ENCODE measurements at places on chromosomes 6 and 20.

DNA sequence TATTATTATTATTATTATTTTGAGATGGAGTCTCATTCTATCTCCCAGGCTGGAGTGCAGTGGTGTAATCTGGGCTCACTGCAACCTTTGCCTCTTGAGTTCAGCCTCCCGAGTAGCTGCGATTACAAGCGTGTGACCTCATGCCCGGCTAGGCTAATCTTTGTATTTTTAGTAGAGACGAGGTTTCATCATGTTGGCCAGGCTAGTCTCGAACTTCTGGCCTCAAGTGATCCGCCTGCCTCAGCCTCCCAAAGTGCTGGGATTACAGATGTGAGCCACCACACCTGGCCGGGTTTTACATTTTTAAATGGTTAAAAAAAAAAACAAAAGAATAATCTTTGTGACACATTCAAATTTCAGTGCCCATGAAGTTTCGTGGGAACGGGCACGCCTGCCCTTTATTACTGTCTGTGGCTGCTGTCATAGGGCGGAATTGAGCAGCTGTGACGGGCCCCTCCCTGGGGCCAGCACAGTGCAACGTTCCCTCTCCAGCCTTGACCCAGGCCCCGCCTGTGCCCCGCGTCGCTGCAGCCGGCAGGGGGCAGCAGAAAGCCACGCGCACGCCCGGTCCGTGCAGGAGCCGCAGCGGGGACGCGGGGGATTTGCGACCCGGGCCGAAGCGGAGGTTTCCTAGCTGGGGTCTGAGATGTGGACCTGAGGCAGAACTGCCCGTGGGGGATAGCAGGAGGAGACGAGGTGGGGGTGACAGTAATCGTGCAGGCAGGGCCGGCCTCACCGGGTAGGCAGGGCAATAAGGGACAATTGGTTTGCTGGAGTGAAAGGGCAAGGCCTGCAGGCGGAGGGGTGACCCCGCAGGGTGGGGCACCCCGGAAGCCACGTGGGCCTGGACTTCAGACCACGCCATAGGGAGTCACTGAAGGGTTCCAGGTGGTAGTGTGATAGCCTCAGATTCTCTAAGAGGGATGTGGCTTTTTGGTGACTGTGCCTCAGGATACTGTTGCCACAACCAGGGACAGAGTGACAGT lies 54.3 kb downstream of the SYTL3 start:
- peak; percentile 64 for DNase-seq

GRCh38 chr20:33681728-33682353 lies 4.3 kb downstream of the E2F1 start:
- no peak for DNase-seq

DNA sequence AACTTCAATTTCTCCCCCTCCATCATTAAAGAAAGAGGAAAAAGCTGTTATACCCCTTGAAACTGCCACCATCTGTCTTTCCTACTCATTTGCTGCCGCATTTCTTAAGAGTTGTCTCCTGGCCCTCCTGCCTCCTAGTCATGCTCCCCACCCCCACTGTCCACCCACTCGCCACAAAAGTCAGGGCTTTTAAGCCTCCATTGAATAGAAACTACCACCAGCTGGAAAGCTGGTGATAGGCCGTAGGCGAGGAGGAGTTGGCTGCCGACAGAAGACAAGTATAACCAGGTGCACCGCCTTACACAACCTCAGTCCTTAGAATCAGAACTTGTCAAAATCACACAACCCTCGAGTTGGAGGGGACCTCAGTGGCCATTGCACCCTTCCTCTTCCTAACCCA lies 67.6 kb downstream of the B3GAT2 start:
- DNase-seq, result no peak

- DNase-seq, result peak; percentile 16
Measured at GRCh38 chr6:125301435-125302391, at the start of gene HDDC2. Gene HDDC2, minus strand, starts transcription at chr6:125301967. Its CDS starts 35 bp downstream, at chr6:125301932.

DNA sequence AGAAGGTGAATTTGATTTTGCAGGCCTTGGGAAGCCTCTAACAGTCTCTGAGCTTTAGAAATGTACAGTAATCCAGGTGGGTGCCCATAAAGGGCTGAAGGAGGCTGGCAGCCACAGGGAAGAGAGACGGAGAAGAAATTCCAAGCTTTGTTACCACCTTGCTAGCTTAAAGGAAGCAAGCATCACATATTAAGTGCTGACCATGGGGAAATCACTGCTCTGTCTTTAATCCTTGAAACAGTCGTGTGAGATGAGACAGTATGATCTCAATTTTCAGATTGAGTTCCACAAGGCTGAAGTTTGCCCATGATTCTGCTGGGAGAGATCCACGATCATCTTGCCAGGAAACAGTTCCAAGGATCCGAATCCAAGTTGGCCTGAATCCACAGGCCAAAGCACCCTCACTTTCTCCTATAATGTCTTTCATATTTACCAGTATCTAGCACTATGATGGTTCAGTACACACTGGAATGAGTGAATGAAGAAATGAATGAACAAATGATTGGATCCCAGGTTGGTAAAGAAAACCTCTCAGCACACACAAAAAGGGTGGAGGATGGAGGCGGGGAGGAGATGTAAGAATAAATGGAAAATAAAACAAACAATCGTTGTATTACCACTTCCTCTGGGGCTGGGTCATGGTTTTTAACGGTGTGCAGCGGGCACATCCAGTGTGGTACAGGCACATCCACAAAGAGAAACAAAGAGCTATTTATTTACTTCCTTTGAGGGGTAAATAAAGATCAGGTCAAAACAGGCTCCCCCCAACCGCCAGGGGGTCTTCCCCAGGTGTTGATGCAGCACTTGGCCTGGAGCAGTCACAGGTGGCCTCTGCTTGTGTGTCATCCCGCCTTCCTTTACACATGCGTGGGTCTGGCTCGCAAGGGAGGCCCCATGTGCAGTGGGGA lies 28.2 kb upstream of the TAF8 start:
- DNase-seq, result peak; percentile 35

GRCh38 chr6:121297694-121298093 lies 36.6 kb downstream of the TBC1D32 start:
- no peak for DNase-seq

DNA sequence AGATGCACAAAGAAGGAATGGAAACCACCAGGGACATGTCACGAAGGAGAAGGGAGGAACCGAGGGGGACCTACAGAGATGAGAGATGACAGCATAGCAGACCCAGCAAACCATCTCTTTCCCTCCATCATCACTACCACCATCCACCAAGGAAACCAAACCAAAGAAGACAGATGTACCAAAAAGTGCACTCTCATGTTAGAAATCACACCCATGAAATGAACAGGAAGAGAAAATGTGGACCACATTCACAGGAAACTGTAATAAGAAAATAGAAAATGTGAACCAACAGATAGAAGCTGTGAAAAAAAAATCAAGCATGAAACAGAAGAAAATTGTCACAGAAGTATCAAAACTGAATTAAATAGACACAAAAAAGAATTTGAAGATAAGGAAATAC lies 672.7 kb downstream of the QKI start:
- DNase-seq, result no peak

DNA sequence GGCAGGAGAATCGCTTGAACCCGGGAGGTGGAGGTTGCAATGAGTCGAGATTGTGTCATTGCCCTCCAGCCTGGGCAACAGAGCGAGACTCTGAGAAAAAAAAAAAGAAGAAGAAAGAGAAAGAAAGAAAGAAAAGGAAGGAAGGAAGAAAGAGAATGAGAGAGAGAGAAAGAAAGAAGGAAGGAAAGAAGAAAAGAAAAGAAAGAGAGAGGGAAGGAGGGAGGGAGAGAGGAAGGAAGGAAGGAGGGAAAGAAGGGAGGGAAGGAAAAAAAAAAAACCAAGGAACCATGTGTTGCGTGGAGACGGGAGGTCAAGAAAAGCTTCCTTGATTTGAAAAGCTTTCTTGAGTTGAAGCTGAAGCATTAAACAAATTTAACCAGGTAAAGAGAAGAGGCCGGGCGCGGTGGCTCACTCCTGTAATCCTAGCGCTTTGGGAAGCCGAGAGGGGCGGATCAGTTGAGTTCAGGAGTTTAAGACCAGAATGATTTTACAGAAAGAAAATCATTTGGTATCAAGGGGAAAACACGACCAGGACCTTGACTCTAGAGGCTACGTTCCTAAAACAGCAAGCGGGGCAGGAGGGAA lies 90.5 kb upstream of the PRSS16 start:
- DNase-seq, result no peak

GRCh38 chr6:118804091-118804490 lies 89.9 kb upstream of the ASF1A start:
- no peak for DNase-seq

DNA sequence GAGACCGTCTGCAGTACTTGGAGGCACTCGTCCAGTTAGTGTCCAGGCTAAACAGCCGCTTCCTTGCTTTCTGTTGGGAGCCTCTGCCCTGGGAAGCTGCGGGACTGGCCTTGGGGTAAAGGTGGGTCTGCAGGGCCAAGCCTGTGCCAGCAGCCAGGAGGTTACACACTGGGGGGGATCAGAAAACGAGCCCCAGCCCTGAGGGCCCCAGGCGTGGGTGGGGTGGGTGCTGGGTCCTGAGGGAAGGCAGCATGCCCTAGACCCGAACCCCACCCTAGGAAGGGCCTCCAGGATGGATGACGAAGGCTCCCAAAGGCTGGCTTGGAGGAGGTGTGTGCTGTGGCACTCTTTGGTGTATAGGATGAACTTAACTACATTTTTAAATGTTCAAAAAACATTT lies 335.2 kb downstream of the ZFAND3 start:
- DNase-seq, result no peak

GRCh38 chr6:84871925-84872324 lies 107.5 kb upstream of the TBX18 start:
- DNase-seq, result no peak

GRCh38 chr6:142773324-142773723 lies 171.7 kb downstream of the HIVEP2 start:
- no peak for DNase-seq

DNA sequence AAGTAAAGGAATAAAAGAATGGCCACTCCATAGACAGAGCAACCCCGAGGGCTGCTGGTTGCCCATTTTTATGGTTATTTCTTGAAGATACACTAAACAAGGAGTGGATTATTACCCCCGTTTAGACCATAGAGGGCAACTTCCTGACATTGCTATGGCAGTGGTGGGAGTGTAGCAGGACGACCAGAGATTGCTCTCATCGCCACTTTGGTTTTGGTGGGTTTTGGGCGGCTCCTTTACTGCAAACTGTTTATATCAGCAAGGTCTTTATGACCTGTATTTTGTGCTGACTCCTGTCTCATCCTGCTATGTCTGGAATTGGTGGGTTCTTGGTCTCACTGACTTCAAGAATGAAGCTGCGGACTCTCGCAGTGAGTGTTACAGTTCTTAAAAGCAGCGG lies 78.7 kb downstream of the C6orf52 start:
- no peak for DNase-seq

DNA sequence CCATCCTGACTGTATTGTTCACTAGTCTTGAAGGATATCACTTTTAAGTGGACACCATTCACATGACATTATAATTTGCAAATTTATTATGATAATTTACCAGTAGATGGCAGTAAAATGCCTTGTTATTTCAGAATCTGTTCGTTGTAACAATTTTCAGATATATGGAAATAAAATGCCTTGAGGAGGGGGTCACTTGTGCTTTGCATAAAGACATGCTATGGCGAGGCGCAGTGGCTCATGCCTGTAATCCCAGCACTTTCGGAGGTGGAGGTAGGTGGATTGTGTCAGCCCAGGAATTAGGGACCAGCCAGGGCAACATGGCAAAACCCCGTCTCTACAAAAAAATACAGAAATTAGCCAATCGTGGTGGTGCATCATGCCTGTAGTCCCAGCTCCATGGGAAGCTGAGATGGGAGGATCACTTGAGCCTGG lies 9.0 kb upstream of the NCOA6 start:
- DNase-seq, result no peak

DNA sequence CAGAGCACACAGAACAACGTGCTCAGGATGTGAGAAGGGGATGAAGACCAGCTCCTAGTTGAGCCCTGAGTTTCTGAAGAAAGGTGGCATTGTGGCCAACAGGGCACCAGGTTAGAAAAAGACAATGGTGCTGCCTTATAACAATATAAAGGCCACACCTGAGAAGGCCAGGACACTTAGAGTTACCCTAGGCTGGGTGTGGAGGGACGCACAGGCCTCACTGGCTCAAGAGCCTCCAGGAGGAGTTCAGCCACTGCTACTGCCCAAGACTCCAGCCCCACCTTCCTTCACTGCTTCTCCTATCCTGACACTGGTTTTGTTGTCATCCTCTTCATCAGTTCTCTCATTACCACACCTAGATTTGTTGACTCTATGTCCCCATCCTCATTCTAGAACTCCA lies 55.2 kb upstream of the BEND6 start:
- DNase-seq, result no peak

- DNase-seq, result no peak
Measured at GRCh38 chr6:143698759-143699429, 21.1 kb downstream of the PHACTR2 start.

DNA sequence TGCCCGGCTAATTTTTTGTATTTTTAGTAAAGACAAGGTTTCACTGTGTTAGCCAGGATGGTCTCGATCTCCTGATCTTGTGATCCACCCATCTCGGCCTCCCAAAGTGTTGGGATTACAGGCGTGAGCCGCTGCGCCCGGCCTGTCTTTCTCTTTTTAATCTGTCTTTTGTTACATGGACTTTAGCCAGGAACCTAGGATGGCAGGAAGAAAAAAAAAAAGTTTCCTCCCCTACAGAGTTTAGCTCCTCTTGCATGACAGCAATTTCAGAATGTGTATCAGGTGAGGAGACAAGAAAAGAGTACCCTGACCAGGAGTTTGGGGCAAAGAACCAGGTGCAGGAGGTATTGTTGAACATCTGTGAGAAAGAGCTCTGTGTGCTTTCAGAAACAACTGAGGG lies 21.4 kb upstream of the TXLNB start:
- DNase-seq, result no peak
